ENCODE measurements at places on chromosomes 6 and 20.

- no peak for DNase-seq
These were observed 43.0 kb upstream of the ZFAND3 start for GRCh38 chr6:37776566-37776965.

GRCh38 chr6:163759542-163759941 lies 345.0 kb downstream of the QKI start:
- DNase-seq: no peak

- no peak for DNase-seq
These were observed 72.3 kb downstream of the SNX5 start for GRCh38 chr20:17896193-17896723.

DNA sequence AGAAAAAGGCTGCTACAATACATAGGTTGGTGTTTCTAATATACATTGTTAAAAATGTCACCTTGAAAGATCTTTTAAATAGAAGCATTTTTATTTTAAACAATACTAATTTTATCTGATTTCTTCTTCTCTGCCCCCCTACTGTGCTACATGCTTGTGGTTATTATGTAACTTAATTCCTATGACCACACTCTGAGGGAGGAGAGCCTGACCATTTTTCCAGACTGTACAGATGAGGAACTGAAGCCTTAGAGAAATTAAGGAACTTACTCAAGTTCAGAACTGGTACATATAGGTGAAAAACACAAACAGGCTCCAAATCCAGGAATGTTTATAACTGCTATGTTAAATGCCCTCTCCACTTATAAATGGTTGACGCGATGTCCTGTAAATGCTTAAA lies 43.4 kb upstream of the ARHGAP18 start:
- no peak for DNase-seq

DNA sequence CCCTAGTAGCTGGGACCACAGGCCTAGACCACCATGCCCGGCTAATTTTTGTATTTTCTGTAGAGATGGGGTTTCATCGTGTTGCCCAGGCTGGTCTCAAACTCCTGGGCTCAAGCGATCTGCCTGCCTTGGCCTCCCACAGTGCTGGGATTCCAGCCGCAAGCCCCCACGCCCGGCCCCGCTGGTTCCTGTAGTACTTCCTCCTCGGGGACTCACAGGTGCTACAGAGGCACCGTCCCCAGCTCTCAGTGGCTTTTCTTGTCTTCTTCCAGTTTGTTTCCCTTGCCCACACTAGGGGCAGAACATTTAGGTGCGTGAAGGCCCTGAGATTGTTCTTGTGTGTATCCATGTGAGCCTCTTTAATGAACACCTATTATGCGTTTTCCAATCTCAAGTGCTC lies 773 bp upstream of the ZBP1 start:
- DNase-seq: no peak

- DNase-seq: no peak
These were observed 268.2 kb downstream of the SYNE1 start for GRCh38 chr6:152368751-152369624.

GRCh38 chr6:104589940-104590339 lies 269.8 kb downstream of the HACE1 start:
- DNase-seq: no peak

Data from activated CD8-positive, alpha-beta memory T cell treated with anti-CD3 and anti-CD28 coated beads for 1 hour (primary cell).